ENCODE measurements at places on chromosomes 16 and 17.

- H3K4me1 ChIP-seq, result no peaks in the 10 kb centered on the region
- H3K4me3 ChIP-seq, result no peak overlapping the region
- peaks cover 2% of the 10 kb centered on the region for H3K27me3 ChIP-seq
- H3K27ac ChIP-seq, result no peak overlapping the region
- no peaks in the 10 kb centered on the region for H3K36me3 ChIP-seq
- no peak for DNase-seq
Measured at GRCh38 chr17:56629531-56630075, 36.1 kb downstream of the NOG start.

DNA sequence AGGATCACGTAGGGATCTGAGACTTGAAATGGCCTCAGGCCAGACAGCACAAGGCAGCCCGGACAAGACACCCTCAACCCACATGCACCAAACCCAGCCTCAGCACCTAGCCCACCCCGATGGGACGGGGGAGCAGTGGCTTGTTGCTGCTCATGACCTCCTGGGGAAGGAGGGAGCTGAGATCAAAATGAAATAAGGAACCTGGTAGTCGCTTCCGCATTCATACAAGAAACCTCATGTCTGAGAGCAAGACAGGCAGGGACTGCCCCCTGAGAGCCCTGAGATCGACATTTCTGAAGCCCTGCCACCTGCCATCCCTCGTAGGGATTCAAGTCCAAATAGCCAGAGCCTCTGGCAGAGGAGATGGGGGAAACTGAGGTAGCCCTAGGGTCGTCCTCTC, 5.7 kb upstream of the CEP131 start:
- no peak overlapping the region for H3K27ac ChIP-seq
- H3K36me3 ChIP-seq, result peaks cover 15% of the 10 kb centered on the region
- H3K4me1 ChIP-seq, result peaks cover 12% of the 10 kb centered on the region
- no peak for DNase-seq

DNA sequence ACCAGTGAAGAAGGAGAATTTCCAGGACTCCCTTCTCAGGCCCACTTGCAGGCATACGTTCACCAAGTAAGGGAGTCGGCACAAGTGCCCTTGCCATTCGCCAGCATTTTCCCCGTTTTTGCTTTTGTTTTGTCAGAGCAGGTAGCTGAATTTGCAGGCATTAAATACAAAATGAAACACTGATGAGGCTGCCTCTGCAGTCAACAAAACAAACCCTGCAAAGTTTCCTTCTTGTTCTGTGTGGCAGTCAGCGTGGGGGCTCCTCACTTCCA, 7.8 kb downstream of the GLOD4 start:
- no peak for DNase-seq
- no peaks in the 10 kb centered on the region for H3K27me3 ChIP-seq
- peaks cover 64% of the 10 kb centered on the region for H3K36me3 ChIP-seq
- peaks cover 22% of the 10 kb centered on the region for H3K4me1 ChIP-seq
- H3K27ac ChIP-seq, result peak overlapping the region; percentile 90

DNA sequence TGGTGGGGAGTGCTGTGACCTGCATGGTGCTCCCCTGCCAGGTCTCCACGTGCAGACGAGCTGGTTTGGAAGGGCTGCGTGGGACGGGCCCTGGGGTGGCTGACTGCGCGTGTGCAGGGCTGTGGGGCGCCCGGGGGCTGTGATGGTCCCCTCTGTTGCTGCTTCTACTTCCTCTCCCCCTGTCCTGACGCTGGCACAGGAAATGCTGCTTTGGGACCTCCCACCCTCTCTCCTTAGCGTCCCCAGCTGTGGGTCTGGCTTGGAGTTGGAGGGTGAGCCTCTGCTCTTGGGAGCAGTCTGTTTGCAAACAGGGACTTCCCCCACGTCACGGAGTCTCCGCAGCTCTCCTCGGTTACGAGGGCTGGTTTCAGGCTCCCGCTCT, 35.2 kb downstream of the TSC2 start:
- no peaks in the 10 kb centered on the region for H3K27me3 ChIP-seq
- no peak overlapping the region for H3K27ac ChIP-seq
- no peak for DNase-seq
- peaks cover 2% of the 10 kb centered on the region for H3K36me3 ChIP-seq

GRCh38 chr16:17392127-17392856, 78.5 kb downstream of the XYLT1 start:
- H3K27ac ChIP-seq, result no peak overlapping the region
- no peak for DNase-seq
- H3K36me3 ChIP-seq, result no peaks in the 10 kb centered on the region
- H3K4me3 ChIP-seq, result no peak overlapping the region
- peaks cover 23% of the 10 kb centered on the region for H3K4me1 ChIP-seq

DNA sequence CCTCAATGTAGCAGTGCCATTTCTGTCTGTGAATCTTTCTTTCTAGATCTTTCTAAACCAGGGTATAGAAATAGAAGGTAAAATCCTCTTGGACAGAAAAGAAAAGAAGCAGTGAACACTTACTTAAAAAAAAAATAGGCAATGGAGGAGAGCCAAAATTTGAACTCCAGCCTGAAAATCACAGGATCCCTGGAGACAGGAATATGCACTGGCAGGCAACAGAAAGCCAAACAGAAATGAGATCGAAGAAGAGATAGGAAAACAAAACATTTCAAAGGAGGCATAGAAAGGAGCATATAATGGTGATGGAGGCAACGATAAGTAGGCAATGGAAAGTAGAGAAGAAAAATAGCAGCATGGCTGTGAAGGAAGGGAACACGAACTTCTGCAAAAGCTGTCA, 253.7 kb upstream of the HSBP1 start:
- no peaks in the 10 kb centered on the region for H3K27me3 ChIP-seq
- no peak overlapping the region for H3K27ac ChIP-seq
- no peak for DNase-seq

Measured in activated CD4-positive, alpha-beta memory T cell treated with anti-CD3 and anti-CD28 coated beads for 36 hours (primary cell).